Epithelial cell of proximal tubule (primary cell): ENCODE measurements at places on chromosomes 5 and 9.

DNA sequence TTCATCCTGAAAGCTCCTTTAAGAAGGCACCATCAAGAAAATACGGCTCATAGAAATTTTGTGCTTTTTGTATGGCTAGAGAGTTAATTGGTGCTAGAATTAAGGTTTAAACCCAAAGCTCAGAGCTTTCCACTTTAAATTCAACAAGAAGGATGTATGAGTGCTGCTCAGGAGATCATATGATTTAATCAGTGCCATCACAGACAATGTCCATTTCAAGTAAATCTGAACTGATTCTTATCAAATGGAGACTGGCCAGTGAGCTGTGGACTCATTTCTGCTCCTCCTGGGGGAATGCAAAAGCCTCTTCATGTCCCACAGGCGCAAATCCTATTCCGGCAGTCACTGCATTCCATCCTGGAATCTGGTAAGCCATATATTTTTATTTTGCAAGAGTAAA is 327.2 kb downstream of the BNC2 start:
- DNase-seq, result no peak

DNA sequence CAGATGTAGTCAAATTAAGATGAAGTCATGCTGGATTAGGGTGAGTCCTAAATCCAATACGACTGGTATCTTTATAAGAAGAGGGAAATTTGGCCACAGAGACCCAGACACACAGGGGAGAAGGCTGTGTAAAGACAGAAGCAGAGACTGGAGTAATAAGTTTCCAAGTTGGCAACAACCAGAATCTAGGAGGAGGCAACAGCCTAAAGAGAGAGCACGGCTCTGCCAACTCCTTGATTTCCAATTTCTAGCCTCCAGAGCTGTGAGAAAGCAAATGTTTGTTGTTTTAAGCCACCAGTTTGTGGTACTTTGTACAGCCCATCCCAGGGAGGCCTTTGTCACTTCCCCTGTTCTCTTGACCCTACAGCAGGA is 74.4 kb downstream of the ATG10 start:
- no peak for DNase-seq

GRCh38 chr9:91119679-91120078 is 242.0 kb downstream of the AUH start:
- DNase-seq, result no peak

- DNase-seq, result no peak
Measured at GRCh38 chr9:72888067-72888466, 64.8 kb downstream of the ALDH1A1 start.

DNA sequence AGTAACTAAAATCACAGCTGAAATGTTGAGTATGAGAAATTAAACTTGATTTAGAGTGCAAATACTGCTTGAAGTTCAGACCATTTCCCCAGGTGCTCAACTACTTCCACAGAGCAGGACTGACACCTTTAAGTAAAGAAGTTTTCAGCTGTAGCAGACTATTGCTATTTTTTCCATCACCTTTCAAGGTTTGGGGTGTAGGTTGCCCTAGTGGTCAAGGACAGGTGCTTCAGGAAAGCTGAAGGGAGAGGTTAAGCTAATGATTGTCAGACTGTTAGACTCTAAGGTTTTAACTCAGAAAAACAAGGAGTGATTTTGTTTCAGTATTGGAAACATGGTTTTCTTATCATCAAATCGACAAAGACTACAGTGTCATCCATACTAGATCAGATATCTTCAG is 162.1 kb downstream of the CCDC192 start:
- DNase-seq, result no peak

- no peak for DNase-seq
Measured at GRCh38 chr5:76742583-76742982, 26.7 kb downstream of the F2R start.

DNA sequence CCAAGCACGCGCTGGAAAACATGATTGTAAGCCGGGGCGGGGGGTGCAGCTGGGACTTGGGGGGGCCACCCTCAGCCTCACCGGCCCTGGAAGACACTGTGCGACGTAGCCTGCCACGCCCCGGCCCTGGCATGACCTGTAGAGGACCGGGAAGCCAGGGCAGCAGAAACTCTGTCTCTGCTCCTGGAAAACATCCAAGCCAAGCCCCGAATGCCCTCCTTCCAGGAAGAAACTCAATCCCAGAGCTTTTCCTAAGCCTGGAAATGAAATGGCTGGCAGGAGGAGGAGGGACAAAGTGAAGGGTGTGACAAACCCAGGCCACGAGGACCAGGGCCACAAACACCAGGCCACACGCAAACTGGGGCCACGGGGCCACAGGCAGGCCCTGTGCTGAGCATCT is 55.4 kb downstream of the KCNT1 start:
- no peak for DNase-seq

GRCh38 chr9:4430432-4431261 is 59.6 kb upstream of the SLC1A1 start:
- DNase-seq, result peak; percentile 31

- no peak for DNase-seq
Measured at GRCh38 chr5:61964201-61964600, 341.8 kb upstream of the KIF2A start.

DNA sequence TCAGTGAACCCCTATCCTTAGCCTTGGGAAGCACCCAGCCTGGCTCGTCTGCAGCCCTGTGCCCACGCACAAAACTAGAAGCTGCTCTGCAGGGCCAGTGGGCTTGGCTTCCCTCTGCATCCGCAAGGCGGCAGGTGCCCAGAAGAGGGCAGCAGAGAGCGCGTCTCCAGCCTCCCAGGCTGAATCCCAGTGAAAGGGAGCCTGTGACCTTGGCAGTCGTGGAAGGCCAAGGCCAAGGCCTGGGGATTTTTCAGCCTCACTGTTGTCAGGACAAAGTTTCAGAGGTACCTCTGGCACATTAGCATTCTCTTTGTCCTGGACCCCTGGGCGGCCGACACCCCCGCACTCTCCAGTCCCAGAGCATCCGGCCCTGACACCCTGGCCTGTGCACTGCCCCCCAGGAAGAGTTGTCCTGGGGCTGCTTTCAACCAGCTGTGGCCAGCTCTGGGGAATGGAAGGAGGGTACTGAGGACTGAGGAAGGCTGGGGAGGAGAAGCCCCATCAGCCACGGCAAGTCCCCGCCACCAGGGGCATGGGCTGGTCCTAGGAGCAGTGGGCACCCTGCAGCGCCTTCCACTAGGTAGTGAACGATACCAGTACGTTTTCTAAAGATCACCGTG is 63.6 kb upstream of the IL17B start:
- no peak for DNase-seq

DNA sequence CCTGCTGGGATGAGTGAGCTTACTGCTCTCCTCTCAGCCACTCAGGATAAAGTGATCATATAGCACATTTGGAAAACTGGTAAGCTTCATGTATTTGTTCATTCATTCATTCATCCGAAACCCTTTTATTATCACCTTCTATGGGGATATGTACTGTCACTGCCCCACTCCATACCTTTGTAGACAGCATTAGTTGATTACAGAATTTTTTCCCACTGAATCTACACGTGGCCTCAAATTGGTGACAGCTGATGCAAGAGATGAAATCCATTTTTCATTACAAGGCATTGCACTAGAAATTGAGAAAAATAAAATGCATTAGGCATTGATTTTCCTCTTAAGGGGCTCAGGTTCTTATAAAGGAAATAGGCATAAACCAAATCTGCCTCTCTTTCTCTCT is 9.7 kb downstream of the GRIA1 start:
- DNase-seq, result no peak

DNA sequence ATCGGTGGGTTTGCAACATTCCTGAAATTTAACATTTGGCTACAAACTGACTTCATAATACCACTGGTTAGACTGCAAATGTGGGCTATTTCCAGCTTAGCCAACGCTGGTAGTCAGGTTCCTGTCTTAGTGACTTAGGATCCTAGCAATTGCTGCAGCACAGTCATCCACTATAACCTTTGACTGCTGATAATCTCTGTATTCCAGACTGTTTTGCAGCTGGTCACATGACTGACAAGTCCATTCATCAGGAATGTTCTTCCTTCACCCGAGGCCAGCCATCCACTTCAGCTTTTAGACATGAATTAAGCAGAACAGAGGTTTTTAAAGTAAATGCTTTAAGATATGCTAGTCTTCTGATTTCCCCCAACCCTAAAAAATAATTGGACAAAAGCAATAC is 425.9 kb upstream of the MPDZ start:
- DNase-seq, result no peak

GRCh38 chr5:172858990-172859811 is 25.1 kb downstream of the ERGIC1 start:
- DNase-seq, result no peak

GRCh38 chr5:7822449-7822848 is 28.5 kb downstream of the CFAP90 start:
- DNase-seq, result no peak

- peak; percentile 39 for DNase-seq
Measured at GRCh38 chr9:84850830-84851392, 181.4 kb downstream of the NTRK2 start.

DNA sequence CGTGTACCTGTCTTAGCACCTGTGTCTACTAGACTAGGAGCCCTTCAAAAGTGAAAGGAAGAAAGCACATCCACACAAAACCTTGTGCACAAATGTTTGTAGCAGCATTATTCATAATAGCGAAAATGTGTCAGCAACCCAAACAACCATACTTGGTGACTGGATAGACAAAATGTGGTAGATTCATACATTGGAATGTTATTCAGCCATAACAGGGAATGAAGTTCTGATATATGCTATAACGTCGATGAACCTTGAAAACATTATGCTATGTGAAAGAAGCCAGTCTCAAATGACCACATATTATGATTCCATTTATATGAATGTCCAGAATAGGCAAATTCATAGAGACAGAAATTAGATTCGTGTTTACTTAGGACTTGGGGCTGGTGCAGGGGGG is 57.8 kb upstream of the LARP1 start:
- no peak for DNase-seq

- no peak for DNase-seq
Measured at GRCh38 chr5:159120446-159120845, 20.7 kb upstream of the EBF1 start.

DNA sequence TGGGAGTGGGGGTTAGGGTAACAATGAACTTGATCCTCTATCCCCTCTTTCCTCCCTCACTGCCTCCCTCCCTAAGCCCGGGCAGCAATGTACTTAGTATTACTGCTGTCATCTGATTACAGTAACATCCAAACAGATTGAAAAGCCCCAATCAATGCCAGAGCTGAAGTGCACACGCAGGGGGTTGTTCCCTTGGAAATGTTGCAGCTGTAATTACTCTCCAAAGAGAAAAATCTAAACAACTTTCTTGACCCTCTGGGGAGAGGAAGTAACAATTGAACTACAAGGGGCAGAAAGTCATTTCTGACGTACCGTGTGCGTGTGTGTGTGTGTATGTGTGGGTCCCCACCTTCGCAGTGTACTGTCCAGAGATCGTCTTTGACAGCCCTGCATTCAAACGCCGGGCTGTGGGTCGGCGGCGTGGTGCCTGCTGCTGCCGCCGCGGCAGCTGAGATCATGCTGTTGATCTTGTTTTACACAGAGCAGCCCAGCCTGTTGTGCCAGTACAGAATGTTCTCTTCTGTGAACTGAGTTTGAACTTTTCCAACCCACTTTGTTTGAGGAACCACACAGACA is 66.0 kb upstream of the KLF9 start:
- DNase-seq, result no peak

DNA sequence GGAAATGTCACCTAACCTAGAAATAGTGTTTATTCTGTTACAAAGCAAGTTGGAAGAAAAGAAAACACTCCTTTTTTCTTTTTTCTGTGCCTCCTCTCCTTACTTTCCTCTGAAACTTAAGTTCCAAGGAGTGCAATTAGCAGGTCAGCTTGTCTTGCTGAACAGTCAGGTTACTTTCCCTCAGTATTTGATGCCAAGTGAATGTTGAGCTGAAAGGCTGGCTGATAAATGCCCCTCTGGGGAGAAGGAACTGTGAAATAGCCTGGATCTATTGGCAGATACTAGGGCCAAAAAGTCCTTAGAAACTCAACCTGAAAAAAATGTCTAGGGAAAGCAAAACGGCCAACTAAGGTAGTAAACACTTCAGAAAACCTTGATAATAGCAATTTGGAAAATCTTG is 43.6 kb downstream of the GRIA1 start:
- no peak for DNase-seq

- no peak for DNase-seq
Measured at GRCh38 chr5:127061956-127062355, 11.3 kb downstream of the C5orf63 start.

- no peak for DNase-seq
Measured at GRCh38 chr5:180116077-180116999, 44.8 kb upstream of the RNF130 start.

DNA sequence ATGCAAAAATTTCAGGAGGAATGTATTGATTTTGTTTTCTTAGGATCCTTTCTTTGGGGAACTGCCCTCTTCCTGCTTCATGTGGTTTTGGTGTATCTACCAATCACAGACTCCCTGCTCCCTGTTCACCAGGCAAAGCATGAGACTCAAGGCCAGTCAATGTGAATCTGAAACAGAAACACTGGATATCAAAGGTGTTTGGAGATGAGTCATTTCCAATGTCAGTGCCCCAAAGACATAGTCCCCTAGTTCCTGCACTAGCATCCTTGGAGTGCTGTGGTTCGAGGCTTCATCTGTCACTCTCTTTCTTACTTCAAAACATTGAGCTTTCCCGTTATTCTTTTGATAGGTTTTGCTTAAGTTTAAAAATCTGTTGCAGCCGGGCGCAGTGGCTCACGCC is 8.1 kb downstream of the PPP3R2 start:
- no peak for DNase-seq

- no peak for DNase-seq
Measured at GRCh38 chr5:178672630-178673029, 45.8 kb upstream of the CLK4 start.

- peak; percentile 84 for DNase-seq
Measured at GRCh38 chr5:141560725-141561483, 57.9 kb downstream of the DIAPH1 start.

GRCh38 chr5:15354021-15354420 is 146.0 kb upstream of the FBXL7 start:
- DNase-seq, result no peak

DNA sequence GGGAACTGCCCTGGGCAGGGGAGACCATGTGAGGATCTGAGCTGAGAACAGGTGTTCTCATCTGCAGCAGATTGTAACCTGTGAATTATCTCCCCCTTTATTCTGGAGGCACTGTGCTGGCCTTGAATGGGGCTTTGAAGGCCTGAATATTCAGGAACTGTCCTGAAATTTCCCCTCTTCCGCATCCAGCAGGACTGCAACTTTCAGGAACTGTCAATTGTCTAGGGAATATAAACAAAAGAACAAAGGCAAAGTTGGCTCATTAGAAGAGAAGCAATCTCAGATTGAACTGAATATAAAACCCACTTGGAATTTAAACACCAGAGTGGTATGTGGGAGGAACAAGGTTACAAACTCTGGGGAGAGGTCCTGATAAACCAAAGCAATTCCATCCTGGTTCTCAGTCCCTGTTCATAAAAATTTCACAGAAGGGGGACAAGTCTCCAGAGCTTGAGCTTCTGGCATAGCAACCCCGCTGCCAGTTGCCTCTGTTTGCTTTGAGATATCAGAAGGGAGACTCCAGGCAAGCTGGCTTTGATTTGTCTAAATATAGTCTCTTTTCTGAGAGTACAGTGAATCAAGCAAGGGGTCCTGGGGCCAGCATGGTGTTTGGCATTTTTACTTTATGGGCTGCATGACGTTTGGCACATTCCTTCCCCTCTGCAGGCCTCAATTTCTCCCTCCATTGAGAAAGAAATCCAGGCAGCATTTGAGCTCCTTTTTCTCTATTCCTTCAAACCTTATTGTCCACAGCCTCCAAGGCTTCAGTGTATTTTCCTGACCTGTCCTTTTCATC is 47.5 kb downstream of the ADRB2 start:
- no peak for DNase-seq

- DNase-seq, result no peak
Measured at GRCh38 chr9:117178596-117179375, 236.1 kb downstream of the ASTN2 start.

GRCh38 chr5:111585946-111586345 is 73.6 kb upstream of the STARD4 start:
- no peak for DNase-seq
